ENCODE measurements at places on chromosomes 6 and 20. TPM values are rescaled to one million over a fixed set of nuclear protein-coding genes. Genes with fewer than 3 reads are reported as not detected.

PLA2G7 gene
- not detected for total RNA-seq

PNLDC1 gene
- not detected for total RNA-seq

PCIF1 gene
- 29.3 TPM for total RNA-seq

PGC gene
- total RNA-seq = not detected

SLC17A2 gene
- total RNA-seq = not detected

C2 gene
- total RNA-seq = 6.5 TPM

DNA sequence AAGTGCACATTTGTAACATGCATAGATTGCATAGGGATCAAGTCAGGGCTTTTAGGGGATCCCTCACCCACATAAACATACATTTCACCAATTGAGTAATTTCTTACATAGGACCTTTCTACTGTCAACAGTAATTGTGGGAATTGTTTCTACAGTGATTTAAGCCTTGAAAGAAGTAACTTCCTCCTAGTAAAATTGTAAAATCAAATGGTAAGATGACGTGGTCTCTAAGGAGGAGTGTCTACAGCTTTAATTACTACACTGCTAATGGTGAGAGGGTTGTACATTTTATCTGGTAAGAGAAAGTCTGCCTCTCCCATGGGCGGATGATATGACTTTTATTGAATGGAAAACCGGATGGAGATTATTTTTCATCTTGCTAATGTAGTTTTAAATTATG is 98.0 kb downstream of the RPP40 start:
- H3K27ac ChIP-seq = no peak overlapping the region
- no peaks in the 10 kb centered on the region for H3K36me3 ChIP-seq
- peaks cover 20% of the 10 kb centered on the region for H3K4me1 ChIP-seq
- no peak overlapping the region for H3K4me3 ChIP-seq
- DNase-seq = no peak

DNA sequence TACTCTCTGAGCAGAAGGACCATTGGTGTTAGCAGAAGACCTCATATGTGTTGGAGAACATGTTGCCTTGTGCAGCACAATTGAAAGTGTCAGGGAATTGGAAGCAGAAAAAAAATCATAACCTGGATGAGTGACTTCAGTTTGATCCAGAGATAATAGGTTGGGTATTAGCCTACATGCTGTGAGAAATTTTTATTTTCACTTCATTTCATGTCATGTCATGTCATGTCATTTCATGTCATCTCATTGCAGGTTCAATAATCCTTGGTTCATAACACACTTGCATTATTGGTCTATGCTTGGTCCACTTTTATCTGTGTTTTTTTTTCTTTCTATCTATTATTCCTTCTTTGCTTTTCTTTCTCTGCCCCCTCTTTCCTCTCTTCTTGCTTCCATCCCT is 34.3 kb downstream of the AKAP7 start:
- H3K27ac ChIP-seq = no peak overlapping the region
- H3K36me3 ChIP-seq = no peaks in the 10 kb centered on the region
- no peaks in the 10 kb centered on the region for H3K4me1 ChIP-seq
- DNase-seq = no peak

DNA sequence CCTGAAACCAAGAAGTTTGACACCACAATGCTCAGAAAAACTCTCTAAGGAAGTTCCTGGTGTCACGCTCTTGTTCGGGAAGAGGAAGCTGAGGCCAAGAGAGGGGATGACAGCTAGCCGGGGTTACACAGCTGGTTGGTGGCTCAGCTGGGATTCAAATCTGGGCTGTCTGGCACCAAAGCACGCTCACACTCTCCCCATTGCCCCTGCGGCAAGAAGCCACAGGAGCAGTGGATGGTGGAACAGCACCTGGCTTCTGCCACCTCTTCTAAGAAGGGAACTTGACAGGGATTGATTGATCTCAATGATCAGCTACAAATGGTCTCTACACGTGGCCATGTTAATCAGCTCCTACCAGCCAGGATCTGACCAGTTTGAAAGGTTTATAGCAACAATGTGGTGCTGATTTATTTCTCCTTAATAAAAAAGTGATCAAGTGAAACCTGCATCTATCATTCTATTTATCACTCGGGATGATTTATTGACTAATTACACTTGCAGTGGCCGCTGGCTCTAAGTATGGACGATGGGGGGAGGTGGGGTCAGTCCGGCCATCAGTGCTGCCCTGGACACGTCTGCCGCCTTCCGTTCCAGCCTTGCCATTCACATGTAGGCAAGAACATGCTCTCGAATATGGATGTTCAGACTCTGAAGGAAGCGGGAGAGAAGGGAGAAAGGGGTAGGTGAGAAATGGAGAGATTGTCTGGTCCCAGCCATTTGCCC is 71.9 kb upstream of the TOP1 start:
- no peaks in the 10 kb centered on the region for H3K27me3 ChIP-seq
- no peak overlapping the region for H3K27ac ChIP-seq
- no peak overlapping the region for H3K4me3 ChIP-seq
- no peak for DNase-seq
- no peaks in the 10 kb centered on the region for H3K4me1 ChIP-seq

DNA sequence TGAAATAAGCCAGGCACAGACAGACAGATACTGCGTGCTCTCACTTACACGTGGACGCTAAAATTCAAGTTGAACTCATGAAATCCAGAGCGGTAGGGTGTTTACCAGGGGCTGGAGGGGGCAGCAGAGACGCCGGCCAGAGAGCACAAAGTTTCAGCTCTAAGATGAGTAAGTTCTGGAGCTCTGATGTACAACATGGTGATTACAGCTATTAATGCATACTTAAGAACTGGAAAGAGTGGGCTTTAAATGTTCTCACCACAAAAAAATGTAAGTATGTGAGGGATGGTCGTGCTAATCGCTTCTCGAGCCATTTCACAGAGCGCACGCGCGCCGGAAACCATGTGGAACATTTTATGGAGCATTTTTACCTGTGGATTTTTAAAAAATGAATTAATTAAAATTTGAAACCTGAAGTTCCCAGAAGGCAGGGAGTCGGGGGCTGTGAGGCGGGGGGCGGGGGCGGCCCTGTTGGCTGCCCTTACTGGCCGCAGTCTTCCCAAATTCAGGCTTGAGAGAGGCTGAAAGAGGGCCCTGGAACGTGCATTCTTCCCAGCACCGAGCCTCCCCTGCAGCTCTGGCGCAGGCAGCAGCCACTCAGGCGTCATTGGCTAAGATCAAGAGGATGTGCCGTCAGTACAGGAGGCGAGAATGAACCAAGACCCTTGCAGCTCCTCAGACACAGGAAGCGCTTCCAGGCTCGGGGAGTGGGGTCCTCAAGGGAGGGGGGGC is 8.5 kb upstream of the SLCO4A1 start:
- no peak overlapping the region for H3K4me3 ChIP-seq
- peaks cover 74% of the 10 kb centered on the region for H3K27me3 ChIP-seq
- no peak overlapping the region for H3K27ac ChIP-seq
- no peaks in the 10 kb centered on the region for H3K4me1 ChIP-seq
- no peak for DNase-seq

- H3K4me1 ChIP-seq = peaks cover 20% of the 10 kb centered on the region
- no peak overlapping the region for H3K4me3 ChIP-seq
- H3K27ac ChIP-seq = no peak overlapping the region
- no peaks in the 10 kb centered on the region for H3K36me3 ChIP-seq
Observed at GRCh38 chr6:16947375-16948015, 154.4 kb upstream of the STMND1 start.

GRCh38 chr6:4661391-4661790 is 114.8 kb upstream of the CDYL start:
- H3K36me3 ChIP-seq = no peaks in the 10 kb centered on the region
- no peak overlapping the region for H3K4me3 ChIP-seq
- no peaks in the 10 kb centered on the region for H3K27me3 ChIP-seq
- H3K27ac ChIP-seq = no peak overlapping the region

- H3K27me3 ChIP-seq = no peaks in the 10 kb centered on the region
- no peak for DNase-seq
- no peaks in the 10 kb centered on the region for H3K36me3 ChIP-seq
- H3K27ac ChIP-seq = peak overlapping the region; percentile 79
Observed at GRCh38 chr6:142841915-142842314, 103.1 kb downstream of the HIVEP2 start.

DNA sequence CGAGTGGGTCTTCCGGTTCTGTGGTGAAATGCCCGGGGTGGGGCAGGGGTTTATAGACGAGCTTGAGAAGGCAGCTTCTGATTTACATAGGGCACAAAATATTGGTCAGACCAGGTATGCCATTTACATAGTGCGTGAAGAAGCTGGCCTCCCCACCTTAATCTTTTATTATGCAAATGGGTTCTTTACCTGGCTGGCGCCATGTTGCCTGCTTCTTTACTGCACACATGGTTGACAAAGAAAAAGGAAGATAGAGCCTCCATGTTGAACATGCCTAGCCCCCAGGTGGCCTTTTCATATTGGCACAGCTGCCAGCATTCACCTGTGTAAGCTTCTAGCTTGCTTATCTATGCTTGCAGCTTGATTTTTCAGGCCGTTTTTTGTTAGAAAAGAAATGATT is 276.2 kb downstream of the PHACTR1 start:
- H3K4me1 ChIP-seq = peaks cover 13% of the 10 kb centered on the region
- H3K36me3 ChIP-seq = no peaks in the 10 kb centered on the region
- DNase-seq = no peak
- no peak overlapping the region for H3K27ac ChIP-seq

GRCh38 chr20:37505263-37506151 is 15.5 kb upstream of the NNAT start:
- no peak overlapping the region for H3K27ac ChIP-seq
- no peaks in the 10 kb centered on the region for H3K36me3 ChIP-seq
- H3K27me3 ChIP-seq = no peaks in the 10 kb centered on the region
- peaks cover 23% of the 10 kb centered on the region for H3K4me1 ChIP-seq
- no peak for DNase-seq

DNA sequence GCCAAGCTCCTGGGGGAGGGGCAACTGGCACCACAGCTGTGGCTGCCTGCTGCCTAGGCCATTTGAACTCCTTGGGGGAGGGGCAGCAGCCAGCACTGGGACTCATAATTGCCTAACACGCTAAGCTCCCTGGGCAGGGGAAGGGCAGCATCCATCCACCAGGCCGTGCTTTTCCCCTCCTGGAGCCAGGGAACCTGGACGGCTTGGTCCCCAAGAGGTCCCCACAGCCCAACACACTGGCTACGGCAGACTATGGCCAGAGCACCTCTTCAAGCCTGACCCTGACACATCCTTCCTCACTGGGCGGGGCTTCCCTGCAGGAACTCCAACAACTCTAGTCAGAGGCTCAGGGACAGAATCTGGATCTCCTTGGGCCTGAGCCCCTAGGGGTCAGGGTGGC is 269.4 kb downstream of the RNF144B start:
- no peak for DNase-seq
- no peaks in the 10 kb centered on the region for H3K4me1 ChIP-seq
- H3K36me3 ChIP-seq = no peaks in the 10 kb centered on the region
- no peak overlapping the region for H3K4me3 ChIP-seq
- H3K27me3 ChIP-seq = no peaks in the 10 kb centered on the region

GRCh38 chr6:159062564-159062945 is 17.8 kb upstream of the TAGAP start:
- H3K27ac ChIP-seq = peak overlapping the region; percentile 1
- H3K27me3 ChIP-seq = no peaks in the 10 kb centered on the region
- no peaks in the 10 kb centered on the region for H3K4me1 ChIP-seq

GRCh38 chr6:89208551-89208950 is 8.6 kb downstream of the GABRR1 start:
- H3K4me3 ChIP-seq = no peak overlapping the region
- no peaks in the 10 kb centered on the region for H3K4me1 ChIP-seq
- H3K36me3 ChIP-seq = no peaks in the 10 kb centered on the region
- no peak overlapping the region for H3K27ac ChIP-seq
